Posterior vena cava (tissue), 2 donors: ENCODE measurements at places on chromosomes 11 and 22. TPM values are rescaled to one million over a fixed set of nuclear protein-coding genes. Genes with fewer than 3 reads are reported as not detected.

The PDGFB gene
- total RNA-seq = 8.1 TPM

The KLHDC7B gene
- 0.14 TPM for total RNA-seq

The OR8G5 gene
- not detected for total RNA-seq

The CD3E gene
- total RNA-seq = 1.8 TPM

The NPAS4 gene
- total RNA-seq = 2.6 TPM

The CYTH4 gene
- total RNA-seq = 31.7 TPM

The MOV10L1 gene
- 0.56 TPM for total RNA-seq

The RASSF7 gene
- 2.6 TPM for total RNA-seq

The LSP1 gene
- total RNA-seq = 39.1 TPM

The NNMT gene
- total RNA-seq = 647 TPM

The KDM4D gene
- 0.74 TPM for total RNA-seq

The MS4A7 gene
- 82.7 TPM for total RNA-seq

The OR10D3 gene
- total RNA-seq = not detected

The TMEM151A gene
- not detected for total RNA-seq

The MIEF1 gene
- total RNA-seq = 16.8 TPM

The SLC22A9 gene
- total RNA-seq = not detected

The SORL1 gene
- 9.4 TPM for total RNA-seq

The APOL3 gene
- 69.2 TPM for total RNA-seq

The CSTF3 gene
- 17.5 TPM for total RNA-seq

The BATF2 gene
- total RNA-seq = 1.7 TPM

The ISX gene
- total RNA-seq = not detected

The IRF7 gene
- total RNA-seq = 10.3 TPM

The TREH gene
- total RNA-seq = not detected

The BANF1 gene
- 119 TPM for total RNA-seq

The CD3D gene
- not detected for total RNA-seq

The OLFML1 gene
- total RNA-seq = 13.2 TPM

The CCDC81 gene
- total RNA-seq = 6.2 TPM

The OR8D4 gene
- not detected for total RNA-seq

The INS gene
- total RNA-seq = not detected

The ADM gene
- 36.5 TPM for total RNA-seq

The SUSD2 gene
- 11.9 TPM for total RNA-seq

The INCENP gene
- total RNA-seq = 11.8 TPM

The TBX10 gene
- total RNA-seq = not detected

The TECTA gene
- total RNA-seq = 0.83 TPM

The MIF gene
- total RNA-seq = 448 TPM

The FXYD2 gene
- 4.5 TPM for total RNA-seq

The SCUBE2 gene
- total RNA-seq = 2.5 TPM

The SLC22A12 gene
- total RNA-seq = not detected

The PLAAT5 gene
- total RNA-seq = 0.86 TPM

The TEX54 gene
- not detected for total RNA-seq

The GRM5 gene
- 0.23 TPM for total RNA-seq

The CRYBA4 gene
- not detected for total RNA-seq

The JAM3 gene
- 92.2 TPM for total RNA-seq

The OR5L2 gene
- total RNA-seq = not detected

The CXCR5 gene
- 0.10 TPM for total RNA-seq

The OR52H1 gene
- 0.24 TPM for total RNA-seq

The PNPLA5 gene
- total RNA-seq = not detected

The FIBIN gene
- 32.8 TPM for total RNA-seq

The KCTD14 gene
- 0.38 TPM for total RNA-seq

The OR2D2 gene
- not detected for total RNA-seq

The BCO2 gene
- total RNA-seq = 3.8 TPM
